A549 treated with RU486 at 1 μM for 4 hours (cell line): ENCODE measurements at places on chromosomes 4 and X. TPM values are rescaled to one million over a fixed set of nuclear protein-coding genes. Genes with fewer than 3 reads are reported as not detected.

ARR3 gene
- total RNA-seq, result not detected in 5 replicates

MAGEB2 gene
- not detected in 5 replicates for total RNA-seq

SPANXA2 gene
- total RNA-seq, result 0.22 TPM in 1 of 5 replicates, not detected in the others

RBM46 gene
- total RNA-seq, result not detected in 5 replicates

GRIA3 gene
- not detected in 5 replicates for total RNA-seq

SPATA4 gene
- total RNA-seq, result 0.15 to 0.20 TPM (median 0.20 TPM) in 3 of 5 replicates, not detected in the others

LAP3 gene
- 33.8 to 47.4 TPM (median 36.0 TPM) in 5 replicates for total RNA-seq

MAPK10 gene
- total RNA-seq, result 0.26 to 0.64 TPM (median 0.45 TPM) in 5 replicates

PAK3 gene
- total RNA-seq, result 0.02 to 0.03 TPM in 2 of 5 replicates, not detected in the others

VCX3A gene
- not detected in 5 replicates for total RNA-seq

ACOT9 gene
- total RNA-seq, result 93.2 to 104 TPM (median 97.6 TPM) in 5 replicates

POF1B gene
- total RNA-seq, result 2.1 to 3.3 TPM (median 3.0 TPM) in 5 replicates

VEGFC gene
- total RNA-seq, result 15.8 to 17.5 TPM (median 16.4 TPM) in 5 replicates

FABP2 gene
- not detected in 5 replicates for total RNA-seq

TLR3 gene
- 0.14 to 0.48 TPM (median 0.27 TPM) in 5 replicates for total RNA-seq

IRF2 gene
- total RNA-seq, result 9.4 to 16.6 TPM (median 11.6 TPM) in 5 replicates

FHDC1 gene
- total RNA-seq, result 0.34 to 0.42 TPM (median 0.38 TPM) in 5 replicates

GAGE2A gene
- not detected in 5 replicates for total RNA-seq

TRMT10A gene
- total RNA-seq, result 3.6 to 5.6 TPM (median 4.1 TPM) in 5 replicates

CLNK gene
- total RNA-seq, result not detected in 5 replicates

SLC49A3 gene
- 0.18 to 0.47 TPM (median 0.24 TPM) in 4 of 5 replicates, not detected in the other for total RNA-seq

C4orf51 gene
- not detected in 5 replicates for total RNA-seq

USP17L25 gene
- not detected in 5 replicates for total RNA-seq

TMPRSS11F gene
- not detected in 5 replicates for total RNA-seq

C4orf50 gene
- not detected in 5 replicates for total RNA-seq

MAOB gene
- 0.09 to 0.34 TPM (median 0.16 TPM) in 5 replicates for total RNA-seq

USP26 gene
- total RNA-seq, result not detected in 5 replicates

ATP10D gene
- 2.2 to 3.3 TPM (median 2.8 TPM) in 5 replicates for total RNA-seq

TNIP3 gene
- 0.22 to 0.68 TPM (median 0.32 TPM) in 5 replicates for total RNA-seq

GLOD5 gene
- total RNA-seq, result not detected in 5 replicates

SLC2A9 gene
- 0.21 to 1.00 TPM (median 0.39 TPM) in 5 replicates for total RNA-seq

SSX4B gene
- total RNA-seq, result not detected in 5 replicates

LUZP4 gene
- 0.08 TPM in 1 of 5 replicates, not detected in the others for total RNA-seq

GPR101 gene
- not detected in 5 replicates for total RNA-seq

L1CAM gene
- 18.0 to 23.1 TPM (median 20.8 TPM) in 5 replicates for total RNA-seq

PTTG2 gene
- total RNA-seq, result not detected in 5 replicates

FRMD7 gene
- not detected in 5 replicates for total RNA-seq
